ENCODE measurements at places on chromosomes 7 and 10.

DNA sequence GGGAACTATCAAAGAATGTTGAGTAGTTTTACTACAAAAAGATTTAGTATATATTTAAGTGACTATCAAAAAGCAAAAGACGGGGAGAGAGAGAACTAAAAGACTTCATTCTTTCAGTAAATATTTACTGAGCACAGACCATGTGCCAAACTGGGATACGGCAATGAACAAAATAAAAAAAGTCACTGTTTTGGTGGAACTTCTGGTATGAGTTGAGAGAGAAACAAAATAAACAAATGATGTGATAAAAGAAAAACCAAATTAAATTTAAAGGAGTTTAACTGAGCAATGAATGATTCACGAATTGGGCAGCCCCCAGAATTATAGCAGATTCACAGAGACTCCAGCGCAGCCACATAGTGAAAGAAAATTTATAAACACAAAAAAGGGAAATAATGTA, 17.8 kb upstream of the AKAP9 start:
- no peak for DNase-seq

- DNase-seq: no peak
These were observed 74.2 kb upstream of the HECW1 start for GRCh38 chr7:43038254-43038653.

GRCh38 chr10:36183726-36184125, 541.6 kb upstream of the FZD8 start:
- no peak for DNase-seq

DNA sequence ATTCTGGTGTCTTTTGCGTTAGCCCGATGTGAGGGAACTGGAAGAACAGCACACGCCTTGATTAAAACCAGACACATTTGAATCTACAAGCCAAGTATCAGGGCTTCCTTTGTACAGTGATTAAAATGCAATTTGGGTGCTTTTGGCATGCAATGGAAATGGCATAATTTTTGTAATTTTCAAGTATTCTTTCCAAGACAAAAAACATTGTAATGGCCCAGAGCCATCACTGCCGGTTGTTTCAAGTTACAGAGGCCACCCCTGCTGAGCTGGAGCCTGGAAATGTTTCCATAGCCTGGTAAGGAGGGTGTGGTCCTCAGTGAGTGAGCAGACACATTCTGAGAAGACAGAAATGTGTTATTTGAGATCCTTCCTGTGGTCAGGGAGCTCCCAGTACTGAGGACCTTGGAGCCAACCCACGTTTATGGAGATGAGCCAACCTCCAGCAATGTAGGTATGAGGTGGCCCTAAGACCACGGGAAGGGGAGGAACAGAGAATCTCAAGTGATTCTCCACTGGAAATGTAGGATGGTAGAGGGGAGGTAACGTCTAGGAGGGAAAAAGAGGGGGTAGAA, 20.9 kb downstream of the TEX36 start:
- DNase-seq: no peak

GRCh38 chr7:150379441-150380379, 580 bp downstream of the ZNF775 start:
- peak; percentile 14 for DNase-seq

GRCh38 chr10:128210215-128211063, 84.2 kb upstream of the MKI67 start:
- DNase-seq: peak; percentile 78

GRCh38 chr10:127011174-127011573, 105.9 kb downstream of the DOCK1 start:
- DNase-seq: no peak

- no peak for DNase-seq
These were observed 47.4 kb downstream of the PPP1R17 start for GRCh38 chr7:31734456-31734855.

DNA sequence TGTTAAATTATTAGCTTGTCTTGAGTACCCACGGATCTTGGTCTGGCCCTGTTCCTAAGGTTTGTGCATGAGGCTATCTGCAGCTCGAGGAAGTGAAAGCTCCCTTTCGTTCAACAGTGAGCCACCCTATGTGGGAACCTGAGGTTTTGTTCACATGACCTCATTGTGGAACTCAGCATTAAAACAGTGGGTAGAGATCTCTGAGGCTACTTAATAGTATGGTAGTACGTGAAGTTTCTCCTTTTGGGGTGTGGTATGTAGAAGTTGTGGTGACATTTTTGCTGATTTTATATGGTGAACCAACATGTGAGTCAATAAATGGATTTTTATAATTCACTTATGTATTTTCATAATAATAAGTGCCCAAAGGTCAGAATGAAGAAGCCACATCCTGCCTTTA, 252.7 kb upstream of the FERD3L start:
- no peak for DNase-seq

GRCh38 chr10:11684717-11685645, 57.2 kb upstream of the ECHDC3 start:
- peak; percentile 53 for DNase-seq

- DNase-seq: no peak
These were observed 219.5 kb upstream of the POT1 start for GRCh38 chr7:125149151-125149550.

DNA sequence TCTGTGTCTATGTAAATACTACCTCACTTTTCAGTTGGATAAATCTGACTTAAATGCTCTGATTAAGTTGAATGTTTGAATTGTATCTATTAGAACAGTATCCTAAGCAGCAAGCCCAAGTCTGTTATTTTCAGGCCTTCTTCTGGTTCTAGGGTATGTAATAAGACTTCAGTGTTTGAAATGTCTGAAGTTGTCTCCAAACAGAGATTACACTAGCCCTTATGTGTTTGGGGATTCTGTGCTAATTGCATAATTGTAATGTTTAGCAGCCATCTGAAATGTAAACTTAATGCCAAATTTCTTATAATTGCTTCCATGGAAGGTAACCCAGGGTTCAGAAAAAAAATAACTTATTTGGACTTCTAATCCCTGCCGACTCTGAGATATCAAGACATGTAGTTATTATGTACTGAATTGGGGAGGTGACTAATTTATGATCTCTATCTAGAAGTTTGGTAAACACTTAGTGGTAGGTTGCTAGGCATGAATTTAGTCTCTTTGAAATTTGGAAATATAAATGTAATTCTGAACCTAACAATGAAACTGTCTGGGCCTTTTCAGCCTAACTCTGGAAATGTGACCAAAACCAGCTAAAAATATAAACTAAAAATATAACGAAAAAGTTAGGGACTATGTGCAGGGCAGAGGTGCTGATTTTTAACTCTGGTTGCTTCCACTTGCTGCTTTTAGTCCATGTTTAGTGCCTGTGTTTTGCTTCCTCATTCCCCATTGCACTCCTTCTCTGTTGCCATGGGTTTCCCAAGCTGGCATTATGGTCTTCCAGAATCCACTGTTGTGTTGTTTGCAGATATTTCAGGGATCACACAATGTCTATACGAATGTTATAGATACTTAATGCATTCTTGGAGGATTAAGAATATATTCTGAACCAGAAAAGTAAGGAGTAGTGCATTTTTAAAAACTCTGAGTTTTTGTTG, 54.8 kb downstream of the MCU start:
- DNase-seq: no peak

DNA sequence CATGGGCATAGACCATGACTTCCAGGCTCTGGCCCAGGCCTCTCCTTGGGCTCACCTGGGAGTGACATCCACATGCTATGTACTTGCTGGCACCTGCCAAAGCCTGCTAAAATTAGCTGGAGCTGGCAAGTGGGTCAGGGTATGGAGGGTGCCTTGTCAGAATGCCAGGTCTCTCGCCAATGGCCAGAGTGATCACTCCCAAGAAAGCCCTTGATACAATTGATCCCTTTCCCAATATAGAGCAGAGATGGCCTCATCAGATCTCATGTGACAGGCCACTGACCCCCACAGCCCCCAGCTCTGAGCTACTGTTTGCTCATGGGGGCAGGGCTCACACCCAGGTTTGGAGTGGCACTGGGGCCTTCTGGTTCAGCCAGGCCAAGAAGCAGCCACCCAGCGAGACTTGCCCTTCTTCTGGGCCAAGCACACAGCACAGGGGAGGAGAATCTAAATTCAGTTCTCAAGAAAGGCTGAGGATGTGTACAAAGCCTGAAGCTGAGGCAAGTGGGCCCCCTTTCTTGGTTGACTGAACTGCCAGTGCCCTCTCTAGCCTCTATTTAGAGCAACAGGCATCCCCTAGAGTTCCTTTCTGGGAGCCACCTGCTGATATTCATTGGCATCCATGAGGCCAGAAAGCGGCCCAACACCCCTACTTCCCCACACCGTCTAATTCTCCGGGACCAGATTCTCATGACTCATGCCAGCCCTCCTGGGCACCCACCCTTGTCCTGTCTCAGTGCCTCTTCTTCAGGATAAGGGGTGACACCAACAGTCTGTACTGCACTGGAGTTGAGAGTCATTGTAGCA, 18.9 kb upstream of the MYL7 start:
- DNase-seq: no peak

- DNase-seq: no peak
These were observed 41.9 kb downstream of the RBM20 start for GRCh38 chr10:110686047-110686446.

GRCh38 chr7:123649964-123650363, 5.7 kb upstream of the LMOD2 start:
- no peak for DNase-seq

- no peak for DNase-seq
These were observed 312.2 kb upstream of the ADARB2 start for GRCh38 chr10:2049560-2049959.

GRCh38 chr7:26305090-26305868, 13.6 kb downstream of the SNX10 start:
- DNase-seq: no peak

- DNase-seq: no peak
These were observed 17.7 kb downstream of the ABCA13 start for GRCh38 chr7:48188776-48189520.

DNA sequence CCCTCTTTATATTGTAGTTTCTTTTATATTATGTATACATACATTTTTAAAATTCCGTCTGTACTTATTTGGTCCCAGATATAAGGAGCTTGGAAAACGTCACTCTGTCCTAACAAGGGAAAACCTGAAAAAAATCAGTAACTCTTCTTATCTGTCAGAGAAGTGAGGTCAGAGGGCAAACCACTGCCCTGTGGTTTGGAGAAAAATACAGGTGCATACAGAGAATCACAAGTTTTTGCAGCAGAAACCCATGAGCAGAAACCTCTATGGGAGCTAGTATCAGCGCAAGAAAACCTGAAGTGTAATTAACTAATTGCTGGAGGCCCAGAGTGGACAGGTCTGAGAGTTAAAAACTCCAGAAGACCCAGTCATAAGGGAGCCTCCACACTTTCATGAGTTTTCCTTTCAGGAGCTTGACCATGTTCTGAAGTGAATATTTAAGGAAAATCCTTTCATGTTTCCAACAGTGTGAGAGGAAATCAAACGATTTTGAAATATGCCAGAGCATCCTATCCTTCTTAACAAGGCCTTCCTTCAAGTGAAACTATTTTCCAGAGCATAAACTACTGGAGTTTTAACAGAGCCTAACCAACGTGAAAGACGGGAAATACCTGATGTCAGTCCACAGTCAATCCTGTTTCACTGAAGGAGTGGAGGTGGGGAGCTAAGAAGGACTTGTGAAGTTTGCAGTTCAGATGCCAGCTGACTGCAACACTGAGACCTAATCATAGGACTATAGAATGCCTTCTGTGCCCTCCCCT, 290.8 kb upstream of the BMPER start:
- no peak for DNase-seq

DNA sequence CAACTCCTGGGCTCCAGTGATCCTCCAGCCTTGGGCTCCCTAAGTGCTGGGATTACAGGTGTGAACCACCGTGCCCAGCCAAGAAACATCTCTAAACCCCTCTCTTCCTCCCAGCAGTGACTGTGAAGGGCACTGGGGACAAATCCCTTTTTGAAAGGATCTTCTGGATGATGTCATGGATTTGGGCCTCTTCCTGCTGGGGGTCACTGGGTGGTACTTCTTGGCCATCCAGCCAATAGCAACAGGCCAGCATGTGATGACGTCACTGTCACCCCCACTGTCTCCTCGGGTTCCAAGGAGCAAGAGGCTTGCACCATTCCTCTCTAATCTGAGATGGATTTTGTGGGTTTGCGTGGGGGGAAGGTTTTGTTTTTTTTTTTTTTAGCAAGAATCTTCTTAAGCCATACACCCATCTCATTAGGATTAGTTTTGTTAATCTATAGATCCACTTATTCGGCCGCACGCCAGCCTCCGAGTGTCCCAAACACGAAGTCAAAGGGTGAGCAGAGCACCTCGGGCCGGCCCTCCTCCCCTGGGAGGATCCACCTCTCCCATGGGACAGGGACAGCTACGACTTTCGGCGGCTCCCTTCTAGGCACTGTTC, 29.4 kb upstream of the TNRC18 start:
- DNase-seq: no peak

GRCh38 chr10:108462005-108462404, 1297.5 kb upstream of the SORCS1 start:
- no peak for DNase-seq

GRCh38 chr10:33153251-33153967, 181.1 kb downstream of the NRP1 start:
- no peak for DNase-seq

DNA sequence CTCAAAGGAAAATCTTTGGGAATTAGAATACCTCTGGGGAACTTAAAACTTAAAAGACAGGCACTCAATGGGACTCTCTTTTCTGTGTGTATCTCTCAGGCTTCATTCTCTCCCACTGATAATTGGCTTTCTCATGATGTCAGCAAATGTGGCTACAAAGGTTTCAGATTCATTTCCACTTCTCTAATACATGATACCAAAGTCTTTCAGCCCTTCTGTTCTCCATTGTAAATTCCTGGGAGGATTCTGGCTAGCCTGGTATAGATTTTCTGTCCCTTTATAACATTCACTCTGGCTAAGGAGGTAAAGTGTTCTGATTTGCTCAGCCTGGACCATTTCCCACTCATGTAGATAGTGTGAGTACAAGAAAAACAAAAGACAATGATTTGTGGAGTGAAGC, 606.2 kb downstream of the PCDH15 start:
- DNase-seq: no peak

GRCh38 chr10:132470410-132471124, 67.0 kb upstream of the INPP5A start:
- no peak for DNase-seq

DNA sequence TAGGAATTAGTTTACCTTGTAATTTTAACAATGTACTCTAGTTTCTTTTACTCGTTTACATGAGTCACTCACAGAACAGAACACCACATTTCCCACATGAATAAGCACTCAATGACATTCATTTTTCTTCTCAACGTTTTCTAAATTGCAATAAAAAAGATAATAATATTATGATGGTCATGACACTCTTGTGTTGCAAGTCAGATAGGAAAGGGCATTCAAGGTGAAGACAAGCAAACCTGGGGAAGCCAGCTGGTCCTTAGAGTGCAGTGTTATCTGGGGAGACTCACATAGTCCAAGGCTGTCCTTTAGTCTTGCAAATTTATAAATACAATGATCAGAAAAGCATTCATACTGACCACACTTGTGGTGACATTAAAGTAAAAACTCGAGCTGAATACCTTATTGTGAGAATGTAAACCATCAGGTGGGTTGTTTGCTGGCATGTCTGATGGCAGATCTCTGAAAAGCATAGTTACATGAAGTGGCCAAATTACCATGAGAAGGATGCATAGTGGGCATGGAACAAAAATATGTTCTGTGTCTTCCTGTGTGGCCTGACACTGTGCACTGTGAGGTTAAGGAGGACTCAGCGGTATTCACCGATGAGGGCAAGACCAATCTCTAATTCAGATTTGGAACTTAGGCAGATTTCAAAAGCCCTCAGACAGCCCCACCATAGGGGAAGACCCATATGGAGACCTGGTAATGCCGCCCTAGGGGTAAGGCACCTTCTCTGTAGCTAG, 158.9 kb upstream of the ASAH2 start:
- DNase-seq: no peak

- no peak for DNase-seq
These were observed 15.7 kb upstream of the SGCE start for GRCh38 chr7:94671444-94672235.
